Ovary (tissue), 10 donors: ENCODE measurements at places on chromosomes 6 and 20. TPM values are rescaled to one million over a fixed set of nuclear protein-coding genes. Genes with fewer than 3 reads are reported as not detected.

The PACSIN1 gene
- total RNA-seq = 0.47 TPM

The KIAA1586 gene
- 24.9 TPM for total RNA-seq

The TP53TG5 gene
- total RNA-seq = 0.42 TPM

The CTSZ gene
- total RNA-seq = 59.6 TPM

The SLC26A8 gene
- not detected for total RNA-seq

The HAO1 gene
- not detected for total RNA-seq

The MUCL3 gene
- not detected for total RNA-seq

The PDE10A gene
- 46.3 TPM for total RNA-seq

The PGC gene
- total RNA-seq = 0.53 TPM

The TMEM244 gene
- not detected for total RNA-seq

The PRSS35 gene
- 8.3 TPM for total RNA-seq

The ARFGEF3 gene
- total RNA-seq = 0.33 TPM

The CDH4 gene
- 0.15 TPM for total RNA-seq

The SLC35D3 gene
- not detected for total RNA-seq

The PLAGL2 gene
- total RNA-seq = 21.8 TPM
